ENCODE measurements at places on chromosomes 1 and 21. TPM values are rescaled to one million over a fixed set of nuclear protein-coding genes. Genes with fewer than 3 reads are reported as not detected.

DNA sequence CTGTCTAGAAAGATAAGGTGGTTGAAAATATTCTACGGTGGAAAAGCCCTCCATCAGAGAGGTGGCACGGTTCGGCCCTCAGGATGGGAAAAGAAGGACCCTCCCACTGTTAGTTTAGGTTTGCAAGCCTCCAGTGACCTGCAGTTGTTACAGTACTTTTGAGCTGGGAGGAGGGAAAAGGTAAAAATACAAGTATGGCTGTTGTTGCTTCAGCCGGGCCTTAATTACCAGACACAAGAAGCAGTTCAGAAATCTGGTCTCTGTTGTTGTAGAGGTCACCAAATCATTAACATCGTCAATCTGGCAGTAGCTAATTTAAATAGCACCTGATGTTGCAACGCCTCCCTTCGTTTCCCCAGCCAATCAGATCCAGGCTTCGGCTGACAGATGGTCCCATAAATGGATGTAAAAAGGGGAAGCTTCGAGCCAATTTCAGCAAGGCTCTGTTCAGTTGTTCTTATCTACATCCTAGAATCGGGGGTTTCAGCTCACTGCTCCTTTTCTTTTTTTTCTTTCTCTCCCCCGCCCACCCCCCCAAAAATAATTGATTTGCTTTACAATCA is at the start of gene ELAVL4:
Gene ELAVL4 (plus strand): TSS at position 424 of the 563 bp plus-strand sequence. CDS start 270 bp downstream, outside the sequence.
- no peak for DNase-seq

GRCh38 chr21:18023157-18023556 is 204.0 kb upstream of the C21orf91 start:
- peak; percentile 47 for DNase-seq

GRCh38 chr1:66416295-66416694 is 117.7 kb upstream of the SGIP1 start:
- no peak for DNase-seq

DNA sequence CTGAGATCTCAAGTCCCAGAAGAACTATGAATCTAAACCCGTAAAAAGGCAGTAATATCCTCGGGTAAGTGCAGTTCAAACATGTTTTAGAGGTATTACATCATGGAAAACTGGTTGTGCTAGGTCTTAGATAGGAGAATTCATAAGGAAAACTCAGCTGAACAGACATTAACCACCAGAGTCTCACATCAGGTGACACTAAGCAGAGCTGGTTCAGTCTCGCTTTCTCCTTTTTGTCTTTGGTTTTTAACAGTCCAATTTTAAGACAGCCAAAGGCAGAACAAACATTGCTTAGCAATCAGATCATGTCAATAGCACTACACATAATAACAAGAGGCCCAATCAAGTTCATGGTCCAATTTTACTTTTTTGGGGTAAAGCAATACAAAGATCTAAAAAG is 63.1 kb upstream of the MUTYH start:
- no peak for DNase-seq

DNA sequence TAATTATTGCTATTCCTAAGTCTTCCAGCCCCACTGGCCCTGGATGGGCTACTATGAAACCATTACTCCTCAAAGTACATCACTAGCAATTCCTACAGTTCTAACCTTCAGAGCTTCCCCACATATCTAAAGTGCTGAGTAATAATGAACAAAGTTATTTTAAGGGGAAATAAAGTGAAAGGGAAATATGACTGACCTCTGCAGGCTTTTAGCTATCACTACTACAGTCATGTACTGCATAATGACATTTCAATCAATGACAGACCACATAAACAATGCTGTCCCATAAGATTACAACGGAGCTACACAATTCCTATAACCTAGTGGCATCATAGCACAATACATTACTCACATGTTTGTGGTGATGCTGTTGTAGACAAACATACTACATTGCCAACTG is 32.5 kb upstream of the ASPM start:
- DNase-seq = no peak

DNA sequence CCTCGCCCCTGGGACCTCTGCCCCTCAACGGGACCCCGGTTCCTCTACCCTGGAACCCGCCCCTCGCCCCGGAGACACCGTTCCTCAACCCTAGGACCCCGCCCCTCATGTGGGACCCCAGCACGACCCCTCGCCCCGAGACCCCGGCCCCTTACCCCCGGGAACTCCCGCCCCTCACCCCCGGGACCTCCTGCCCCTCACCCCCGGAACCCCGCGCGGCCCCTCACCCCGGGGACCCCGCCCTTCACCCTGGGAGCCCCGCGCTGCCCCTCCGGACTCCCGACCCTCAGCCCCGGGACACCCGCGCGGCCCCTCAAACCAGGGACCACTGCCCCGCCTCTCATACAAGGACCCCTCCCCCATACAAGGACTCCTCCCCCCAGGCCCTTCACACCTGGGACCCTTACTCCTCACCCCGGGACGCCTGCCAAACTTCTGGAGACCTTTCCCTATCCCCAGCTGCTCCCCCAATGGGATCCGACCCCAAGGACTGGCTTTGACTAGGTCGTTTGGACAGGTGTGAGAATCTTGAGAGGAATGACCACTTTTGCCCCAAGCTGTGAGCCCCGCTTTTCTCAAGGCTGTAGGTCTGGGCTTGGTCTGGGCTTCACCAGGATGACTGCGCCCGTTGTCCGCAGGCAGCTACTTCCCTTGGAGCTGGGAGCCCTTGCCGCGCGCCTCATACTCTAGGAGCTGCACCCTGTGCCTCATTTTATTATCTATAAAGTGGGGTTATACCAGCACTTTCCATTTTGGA is 843 bp downstream of the DIP2A start:
- DNase-seq = peak; percentile 42

DNA sequence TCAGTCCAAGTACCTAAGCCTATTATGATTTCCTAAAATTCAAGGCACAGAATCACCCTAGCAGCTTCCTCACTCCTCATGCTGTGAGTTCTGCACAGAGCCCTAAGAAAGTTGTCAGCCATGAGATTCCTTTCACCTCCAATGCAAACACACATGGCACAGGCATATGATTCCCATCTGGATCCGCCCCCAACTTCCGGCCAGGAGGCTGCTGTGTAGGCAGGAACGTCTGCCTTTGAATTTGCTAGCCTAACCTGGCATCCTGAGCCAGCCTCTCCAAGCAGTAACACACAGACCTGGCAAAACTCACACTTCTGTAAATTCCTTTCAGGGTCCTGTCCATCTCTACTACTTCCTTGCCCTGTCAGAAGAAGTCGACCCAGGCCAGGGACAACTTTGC is 521.1 kb upstream of the BEND5 start:
- DNase-seq = no peak

GRCh38 chr1:241717975-241718374 is 65.9 kb downstream of the WDR64 start:
- DNase-seq = no peak

DNA sequence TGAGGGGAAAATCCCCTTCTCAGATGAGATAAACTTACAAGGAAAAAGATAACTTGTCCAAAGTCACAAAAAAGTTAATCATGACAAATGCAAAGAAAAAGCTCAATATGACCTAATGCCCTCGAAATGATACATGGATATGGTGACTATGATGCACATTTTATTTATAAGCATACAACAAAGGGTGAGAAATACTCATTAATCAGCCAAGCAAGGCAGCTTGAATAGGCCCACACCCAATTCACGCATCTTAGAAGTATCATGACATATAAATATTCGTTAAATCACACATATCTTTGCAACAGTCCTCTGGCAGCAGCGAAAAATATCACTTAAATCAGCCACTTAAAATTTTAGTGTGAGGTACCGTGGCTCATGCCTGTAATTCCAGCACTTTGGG is 21.7 kb downstream of the EPS15 start:
- no peak for DNase-seq

DNA sequence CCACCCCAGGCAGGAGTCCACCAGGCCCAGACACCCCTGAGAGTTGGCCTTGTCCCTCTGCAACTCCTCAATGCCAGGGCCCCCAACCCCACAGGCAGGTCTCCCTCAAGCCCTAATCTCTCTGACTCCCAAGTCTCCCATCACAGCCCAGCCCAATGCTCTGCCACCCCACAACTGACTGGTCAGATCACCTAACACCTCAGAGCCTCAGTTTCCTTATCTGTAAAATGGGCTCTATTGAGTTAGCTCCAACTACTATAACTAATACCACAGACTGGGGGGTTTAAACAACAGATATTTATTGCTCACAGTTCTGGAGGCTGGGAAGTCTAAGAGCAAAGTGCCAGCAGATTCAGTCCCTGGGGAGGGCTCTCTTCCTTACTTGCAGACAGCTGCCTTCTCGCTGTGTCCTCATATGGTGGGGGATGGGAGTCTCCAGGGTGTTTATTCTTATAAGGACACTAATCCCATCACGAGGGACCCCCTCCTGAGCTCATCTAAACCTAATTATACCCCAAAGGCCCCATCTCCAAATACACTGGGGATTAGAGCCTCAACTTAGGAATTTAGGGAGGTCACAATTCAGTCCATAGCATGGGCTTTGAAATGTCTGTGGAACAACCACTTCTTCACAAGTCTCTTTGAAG is 34.9 kb upstream of the ZC3H12A start:
- peak; percentile 42 for DNase-seq

GOLT1A gene
- 1.2 TPM for total RNA-seq

DPT gene
- not detected for total RNA-seq

RGS4 gene
- 0.77 TPM for total RNA-seq

FCER1G gene
- total RNA-seq = 0.34 TPM

CELA2B gene
- not detected for total RNA-seq

All from neural progenitor cell (in vitro differentiated cells).